ENCODE measurements at places on chromosomes 6 and 20.

DNA sequence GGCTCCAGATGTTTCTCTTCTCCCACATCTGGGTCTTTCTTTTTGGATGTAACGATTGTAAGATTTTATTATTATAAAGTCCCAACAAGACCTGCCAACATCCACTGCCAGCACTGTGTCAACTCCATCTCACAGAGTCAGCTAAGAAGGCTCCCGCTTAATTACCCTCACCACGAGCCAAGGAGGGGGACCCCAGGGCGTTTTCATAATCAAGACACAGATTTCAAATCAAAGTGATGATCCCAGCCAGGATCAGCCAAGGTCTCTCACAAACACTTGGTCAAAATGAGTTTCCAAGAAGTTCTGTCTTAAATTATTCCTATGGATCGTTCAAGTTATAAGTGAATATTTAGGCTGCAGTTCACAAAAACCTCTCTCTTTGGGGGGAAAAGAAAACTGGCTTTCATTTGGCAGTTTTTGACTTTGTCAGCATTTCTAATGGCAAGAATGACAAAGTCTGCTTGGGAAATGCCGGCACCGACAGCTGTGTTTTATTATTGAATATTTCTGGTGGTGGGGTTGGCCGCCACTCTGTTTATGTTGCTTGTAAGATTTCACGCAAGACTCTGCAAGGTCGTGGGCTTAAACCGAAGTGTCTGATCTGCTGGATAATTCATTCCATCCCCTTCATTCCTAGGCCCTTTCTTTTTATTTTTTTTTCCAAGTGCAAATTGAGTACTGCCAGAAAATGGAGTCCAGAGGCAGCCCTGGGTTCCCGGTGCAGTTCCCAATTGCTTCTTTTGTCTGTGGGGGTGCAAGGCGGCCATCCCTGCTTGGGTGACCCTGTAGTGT is 170.2 kb upstream of the PMEPA1 start:
- no peak for DNase-seq

DNA sequence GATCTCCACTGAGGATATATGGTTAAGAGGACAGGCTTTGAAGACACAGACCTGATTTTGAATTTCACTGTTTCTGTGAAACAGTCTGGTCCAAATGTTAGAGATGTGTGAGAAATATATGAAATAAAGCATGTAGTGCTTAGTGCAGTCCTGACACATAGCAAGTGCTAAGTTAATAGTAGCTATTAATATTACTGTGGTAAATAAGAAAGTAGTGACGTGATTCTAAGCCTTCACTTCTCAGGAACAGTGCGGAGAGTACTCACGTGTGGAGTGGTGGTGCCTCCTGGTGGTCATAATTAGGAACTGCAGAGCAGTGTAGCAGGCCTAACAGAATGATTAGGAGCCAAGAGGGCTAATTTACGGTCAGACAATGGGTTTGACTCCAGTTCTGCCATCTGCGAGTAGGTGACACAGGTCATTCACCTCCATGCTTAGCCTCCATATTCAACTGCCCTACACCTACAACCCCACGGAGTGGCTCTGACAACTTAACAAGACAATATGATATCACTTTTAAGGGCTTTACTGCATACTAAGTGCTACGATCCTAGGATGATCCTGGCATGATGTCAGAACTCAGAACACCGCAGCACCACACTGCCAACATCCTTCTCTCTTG is 106.2 kb downstream of the JPH2 start:
- peak; percentile 83 for DNase-seq

- peak; percentile 69 for DNase-seq
Observed at GRCh38 chr20:57389695-57390603, 1.2 kb upstream of the RBM38 start.

DNA sequence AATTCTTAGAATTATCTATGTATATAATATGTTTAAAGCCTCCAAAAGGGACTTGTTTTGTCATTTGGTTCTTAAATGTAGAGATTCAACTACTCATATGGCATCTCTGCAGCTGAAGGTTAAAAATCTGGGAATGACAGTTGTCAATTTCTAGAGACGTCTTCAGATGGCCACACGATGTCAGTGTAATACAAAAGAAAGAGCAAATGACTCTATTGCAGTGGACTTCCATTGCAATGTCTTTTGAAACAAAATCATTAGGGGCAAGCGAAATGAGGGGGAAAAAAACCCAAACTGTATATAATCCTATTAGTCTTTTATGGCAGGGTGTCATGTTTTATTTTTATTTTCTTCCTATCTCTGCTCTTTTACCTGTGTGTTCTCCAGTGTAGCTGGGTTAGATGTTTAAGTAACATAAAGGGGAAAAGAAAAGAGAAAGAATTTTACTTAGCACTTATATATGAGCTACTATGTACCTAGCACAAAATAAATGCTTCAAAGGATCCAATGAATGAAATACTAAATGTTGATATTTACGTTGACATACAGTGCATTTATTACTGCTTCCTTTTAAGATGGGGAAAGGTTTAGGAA is 26.2 kb downstream of the CCN2 start:
- DNase-seq, result no peak

DNA sequence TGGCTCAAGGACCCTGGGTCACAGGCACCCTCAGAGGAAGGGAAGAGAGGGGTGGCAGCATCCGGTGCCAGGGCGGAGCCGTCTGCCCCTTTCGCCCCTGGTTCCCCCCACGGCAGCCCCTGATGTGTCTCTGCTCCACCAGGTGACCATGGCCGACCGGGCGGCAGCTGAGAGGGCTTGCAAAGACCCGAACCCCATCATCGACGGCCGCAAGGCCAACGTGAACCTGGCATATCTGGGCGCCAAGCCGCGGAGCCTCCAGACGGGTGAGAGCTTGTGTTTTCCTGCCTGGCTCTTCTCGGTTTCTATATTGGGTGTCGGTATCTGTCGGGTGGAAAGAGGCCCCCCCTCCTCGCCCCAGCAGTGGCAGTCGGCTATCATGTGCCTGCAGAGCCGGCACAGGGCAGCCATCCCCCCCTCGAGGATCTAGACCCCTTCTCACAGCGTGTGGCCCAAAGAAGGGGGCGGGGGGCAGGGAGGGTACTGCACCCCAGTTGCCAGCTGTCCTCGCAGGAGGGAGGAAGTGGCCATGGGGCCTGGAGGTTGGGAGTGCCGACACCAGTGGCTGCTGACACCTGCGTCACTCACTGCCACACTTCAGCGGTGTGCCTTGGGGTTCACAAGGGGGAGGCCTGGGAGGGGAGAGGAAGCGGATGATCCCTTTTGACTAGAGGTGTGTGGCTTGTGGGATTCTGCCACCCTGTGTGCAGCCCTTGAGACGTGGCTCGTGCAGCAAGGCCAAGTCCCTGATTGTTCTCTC is 1.5 kb downstream of the RBM38 start:
- peak; percentile 42 for DNase-seq

DNA sequence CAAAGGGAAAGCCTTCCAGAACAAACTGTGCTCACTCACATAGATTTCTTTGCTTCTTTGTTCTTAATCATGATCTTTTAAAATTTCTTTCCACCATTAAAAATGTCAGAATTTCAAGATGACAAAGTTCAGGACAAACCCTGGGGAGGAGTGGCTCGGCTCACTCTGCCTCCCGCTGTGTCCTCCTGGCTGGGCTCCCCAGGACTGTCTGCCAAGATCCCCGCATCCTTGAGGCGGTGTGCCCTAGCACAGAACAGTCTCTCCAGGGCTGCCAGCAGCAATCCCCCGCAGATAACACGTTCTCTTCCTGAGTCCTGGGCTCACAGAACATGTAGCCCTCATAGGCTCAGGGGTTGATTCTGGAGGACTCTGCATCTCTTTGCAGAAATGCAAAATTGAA is 98.4 kb upstream of the KCNG1 start:
- no peak for DNase-seq

DNA sequence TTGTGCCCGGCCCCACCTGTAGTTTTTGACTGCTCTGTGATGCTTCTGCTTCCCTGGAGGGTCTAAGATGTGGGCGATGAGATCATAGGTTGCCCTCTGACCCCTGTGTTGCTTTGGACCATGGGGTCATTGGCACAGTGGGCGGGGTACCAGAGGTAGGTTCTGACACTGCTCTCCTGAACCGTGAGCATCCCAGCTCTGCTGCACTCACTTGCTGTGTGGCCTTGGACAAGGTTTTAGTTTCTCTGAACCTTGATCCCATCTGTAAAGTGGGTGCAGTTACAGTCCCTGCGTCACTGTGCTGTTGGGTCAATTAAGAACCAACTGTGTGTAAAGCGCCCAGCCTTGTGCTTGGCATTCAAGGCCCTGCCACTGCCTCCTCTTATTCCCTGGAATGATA is 30.9 kb downstream of the SRC start:
- no peak for DNase-seq

DNA sequence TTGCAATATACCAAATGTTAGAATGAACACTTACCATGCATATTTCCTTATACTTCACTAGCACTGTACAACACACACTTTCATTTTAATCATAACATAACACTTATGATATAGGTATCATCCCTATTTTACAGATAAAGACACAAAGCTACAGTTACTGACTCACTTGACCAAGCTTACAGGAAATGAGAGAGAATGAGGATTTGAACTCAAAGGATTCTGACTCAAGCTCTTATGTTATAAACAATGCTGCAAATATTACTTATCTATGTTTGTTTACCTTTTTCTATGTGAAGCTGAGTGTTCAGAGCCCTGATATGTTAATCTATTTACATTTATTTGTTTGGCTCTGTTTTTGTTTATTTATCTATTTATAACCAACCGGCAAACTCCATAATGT is 245.4 kb downstream of the PTPRK start:
- DNase-seq, result no peak

DNA sequence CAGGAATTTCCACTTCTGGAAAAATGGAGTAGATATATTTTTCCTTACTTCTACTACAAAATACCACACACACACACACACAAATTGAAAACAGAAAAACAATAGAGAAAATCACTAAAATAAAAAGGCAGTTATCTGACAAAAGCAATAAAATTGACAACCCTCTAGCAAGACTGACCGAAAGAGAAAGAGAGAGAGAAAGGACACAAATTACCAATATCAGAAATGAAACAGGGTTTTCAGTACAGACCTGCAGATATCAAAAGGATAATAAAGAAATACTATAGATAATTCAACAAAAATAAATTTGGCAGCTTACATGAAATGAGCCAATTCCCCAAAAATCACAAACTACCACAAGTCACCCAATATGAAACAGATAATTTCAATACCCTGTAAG is 104.7 kb downstream of the OPRM1 start:
- no peak for DNase-seq

GRCh38 chr6:84027340-84028181 is 6.0 kb upstream of the MRAP2 start:
- no peak for DNase-seq

DNA sequence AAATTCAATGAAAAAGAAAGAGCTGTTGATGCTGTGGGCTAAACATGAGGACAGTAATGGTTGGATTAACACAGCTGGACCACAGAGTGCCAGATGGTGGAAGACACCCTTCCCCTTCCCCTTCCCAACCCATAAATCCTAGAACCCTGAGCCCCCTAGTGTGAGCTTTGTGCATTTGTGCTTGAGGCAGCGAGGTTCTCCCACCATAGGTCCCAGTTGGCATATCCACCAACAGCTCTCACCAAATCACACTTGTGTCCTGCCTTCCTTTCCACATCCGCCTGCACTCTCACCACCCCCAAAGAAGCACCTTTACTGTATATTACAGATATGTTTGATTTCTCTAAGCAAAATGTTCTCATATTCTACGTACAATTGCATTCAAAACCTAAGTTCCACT is 32.8 kb upstream of the HBS1L start:
- peak; percentile 7 for DNase-seq

DNA sequence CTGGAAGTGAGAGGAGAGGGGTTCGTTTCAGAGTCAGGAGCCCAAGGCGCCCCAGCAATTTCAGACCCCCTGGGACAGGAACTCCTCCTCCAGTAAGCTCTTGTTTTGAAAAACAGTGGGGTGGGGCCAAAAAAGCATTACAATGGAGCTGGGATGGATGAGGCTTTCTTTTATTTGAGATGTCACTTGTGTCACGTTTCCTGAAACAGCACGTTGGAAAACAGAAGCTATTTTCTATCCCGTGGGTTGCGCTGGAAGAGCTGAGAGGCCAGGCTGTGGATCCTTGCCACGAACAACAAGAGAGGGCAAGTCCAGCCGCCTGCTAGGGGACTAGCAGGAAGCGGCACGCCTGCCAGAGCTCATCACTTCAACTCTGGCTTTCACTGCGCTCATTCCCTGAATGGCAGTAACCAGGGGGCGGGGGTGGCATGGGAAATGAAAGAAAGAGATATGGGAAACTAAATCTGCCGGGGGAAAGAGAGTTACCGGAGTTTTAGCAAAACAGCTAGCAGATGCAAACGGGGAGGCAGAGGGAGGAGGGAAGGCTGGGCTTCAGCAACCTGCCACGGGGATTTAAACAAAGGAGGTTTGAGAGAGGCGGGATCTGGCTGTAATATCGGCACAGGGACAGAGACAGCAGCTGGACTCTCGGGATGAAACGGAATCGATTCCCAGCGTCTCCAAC is 34.6 kb downstream of the GCNT2 start:
- DNase-seq, result no peak

DNA sequence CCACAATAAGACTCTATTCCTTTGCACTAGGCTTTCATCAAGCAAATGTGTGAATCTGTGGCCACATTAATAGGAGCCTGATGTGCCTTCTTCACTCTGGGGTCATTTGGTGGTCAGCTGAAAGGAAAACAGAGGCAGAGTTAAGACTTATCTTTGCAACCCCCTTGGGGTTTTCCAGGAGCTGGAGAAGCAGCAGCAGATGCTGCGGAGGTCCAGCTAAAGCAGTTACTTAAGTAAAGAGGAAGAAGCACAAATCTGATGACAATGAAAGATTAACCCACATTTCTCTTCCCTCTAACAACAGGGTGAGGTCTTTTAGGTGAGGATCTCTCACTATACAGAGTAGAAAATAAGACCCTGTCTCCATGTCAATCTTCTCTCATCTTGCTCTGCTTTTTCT is 45.4 kb upstream of the QKI start:
- DNase-seq, result peak; percentile 59

DNA sequence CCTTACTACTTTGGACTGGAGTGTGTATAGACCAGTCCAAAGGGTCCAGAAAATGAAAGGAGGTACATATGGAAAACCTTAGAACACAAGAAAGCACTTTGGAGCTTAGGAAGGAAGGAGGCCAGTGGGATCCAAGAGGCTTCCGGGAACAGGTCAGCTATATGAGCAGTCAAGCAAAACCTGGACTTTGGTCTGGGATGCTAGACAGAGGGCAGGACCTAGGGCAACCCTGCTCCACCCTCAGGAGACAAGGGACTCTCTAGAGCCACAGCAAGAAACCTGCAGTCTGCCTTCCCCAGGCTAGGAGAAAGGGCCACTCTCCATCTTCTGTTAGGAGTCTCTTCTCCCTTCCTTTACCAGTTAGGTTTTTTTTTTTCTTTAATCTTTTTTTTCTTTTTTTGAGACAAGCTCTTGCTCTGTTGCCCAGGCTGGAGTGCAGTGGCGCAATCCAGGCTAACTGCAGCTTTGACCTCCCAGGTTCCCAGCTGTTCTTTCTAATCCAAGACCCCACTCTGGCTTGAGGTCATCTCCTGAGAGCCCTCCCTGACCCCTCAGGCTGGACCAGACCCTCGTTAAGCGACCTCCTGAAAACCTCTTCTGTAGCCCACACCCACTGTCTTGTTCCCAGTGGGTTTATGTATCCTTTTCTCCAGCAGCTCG is 4.6 kb downstream of the KCNK5 start:
- DNase-seq, result no peak

Measured in suppressor macrophage (primary cell).